DMS153 (cell line): ENCODE measurements at places on chromosomes 6 and 20.

DNA sequence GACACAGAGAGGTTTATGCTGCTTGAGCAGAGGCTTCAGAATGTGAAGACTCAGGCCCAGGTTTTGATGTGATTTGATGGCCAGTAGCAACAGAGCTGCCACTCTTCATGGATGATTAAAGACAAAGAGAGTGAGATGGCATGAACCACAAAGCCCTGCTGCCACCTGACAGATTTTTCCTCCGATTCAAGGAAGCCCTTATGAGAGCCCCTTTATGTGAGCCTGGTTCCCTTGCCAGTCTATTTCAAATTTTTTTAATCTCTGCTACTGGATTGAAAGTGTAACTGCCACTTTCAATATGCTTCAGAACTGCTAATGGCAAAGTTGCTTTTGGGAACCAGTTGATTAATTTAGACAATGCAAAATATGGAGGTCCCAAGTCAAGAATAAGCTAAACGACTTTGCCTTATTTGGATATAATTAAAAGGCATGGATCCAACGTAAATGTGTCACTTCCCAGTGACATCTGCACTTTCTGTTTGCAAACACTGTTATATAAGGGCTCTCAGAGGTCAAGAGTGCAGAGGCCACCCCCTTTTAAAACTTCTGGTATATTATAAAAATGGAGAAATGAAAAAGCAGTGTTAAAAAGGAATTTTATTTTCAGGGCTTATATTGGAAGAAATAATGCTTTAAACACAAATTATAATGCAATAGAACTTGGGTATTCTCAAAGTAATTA is 238.9 kb upstream of the FLRT3 start:
- DNase-seq: no peak

DNA sequence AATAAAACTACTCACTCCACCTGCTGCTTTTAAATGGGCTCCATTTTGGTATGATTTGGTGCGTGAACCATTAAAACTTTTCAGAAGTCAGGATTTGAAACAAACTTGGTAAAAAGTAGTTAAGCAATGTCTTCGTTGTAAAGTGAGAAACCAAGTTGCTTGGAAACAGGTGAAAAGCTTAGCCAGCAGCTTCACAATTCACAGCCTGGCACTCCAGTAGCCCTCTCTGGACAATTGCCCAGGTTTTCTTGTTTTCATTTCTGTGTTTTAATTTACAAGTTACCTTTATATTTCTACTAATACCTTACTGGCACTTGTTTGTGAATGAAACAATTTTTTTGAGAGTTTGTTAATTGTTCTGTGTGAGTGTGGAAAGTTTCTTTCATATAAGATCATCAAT is 12.8 kb downstream of the NT5E start:
- no peak for DNase-seq

DNA sequence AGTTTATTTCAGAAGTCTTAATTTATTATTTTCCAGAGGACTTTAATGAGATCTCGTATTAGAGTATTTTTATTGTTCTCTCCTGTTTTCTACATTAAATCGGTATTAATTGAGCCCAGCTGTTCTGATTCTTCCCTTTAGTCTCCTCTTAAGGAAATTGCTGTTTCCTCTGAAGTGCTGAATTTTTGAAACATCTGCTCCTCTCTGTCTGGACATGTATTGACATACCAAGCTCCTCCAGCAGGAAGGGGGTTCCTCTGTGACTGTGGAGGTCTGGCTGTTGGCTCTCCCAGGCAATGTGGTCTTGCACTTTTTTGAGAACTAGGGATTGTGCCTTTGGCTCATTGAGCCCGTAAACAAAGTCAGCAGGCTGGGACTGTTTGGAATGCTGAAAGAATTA is 74.9 kb downstream of the MAP3K4 start:
- no peak for DNase-seq

GRCh38 chr6:35484921-35485392 is 11.9 kb downstream of the TEAD3 start:
- DNase-seq: no peak

- no peak for DNase-seq
Measured at GRCh38 chr6:113211170-113211569, 646.0 kb upstream of the MARCKS start.

- peak; percentile 95 for DNase-seq
Measured at GRCh38 chr20:3781153-3781910, at the start of gene SPEF1. Gene SPEF1 (minus strand): TSS chr20:3781448. CDS start chr20:3781287, 161 bp downstream.

DNA sequence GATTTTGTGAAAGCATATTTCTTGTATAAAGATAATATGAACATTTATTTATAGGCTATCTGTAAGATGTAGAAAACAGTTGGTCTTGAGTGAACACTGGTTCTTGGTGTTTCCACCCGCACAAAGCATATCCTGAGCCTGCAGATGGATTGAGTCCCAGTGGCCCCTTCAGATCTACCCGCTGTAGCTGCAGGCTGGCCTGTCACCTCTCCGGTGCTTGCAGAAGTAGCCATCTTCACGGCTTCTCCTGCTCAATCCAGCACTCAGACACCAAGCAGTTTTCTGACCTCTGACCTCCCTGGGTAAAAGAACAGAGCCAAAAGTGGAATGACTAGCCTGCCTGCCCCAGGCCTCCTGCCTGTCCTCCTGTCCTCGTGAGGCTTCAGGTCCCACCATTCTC is 22.7 kb downstream of the LYRM2 start:
- DNase-seq: no peak

DNA sequence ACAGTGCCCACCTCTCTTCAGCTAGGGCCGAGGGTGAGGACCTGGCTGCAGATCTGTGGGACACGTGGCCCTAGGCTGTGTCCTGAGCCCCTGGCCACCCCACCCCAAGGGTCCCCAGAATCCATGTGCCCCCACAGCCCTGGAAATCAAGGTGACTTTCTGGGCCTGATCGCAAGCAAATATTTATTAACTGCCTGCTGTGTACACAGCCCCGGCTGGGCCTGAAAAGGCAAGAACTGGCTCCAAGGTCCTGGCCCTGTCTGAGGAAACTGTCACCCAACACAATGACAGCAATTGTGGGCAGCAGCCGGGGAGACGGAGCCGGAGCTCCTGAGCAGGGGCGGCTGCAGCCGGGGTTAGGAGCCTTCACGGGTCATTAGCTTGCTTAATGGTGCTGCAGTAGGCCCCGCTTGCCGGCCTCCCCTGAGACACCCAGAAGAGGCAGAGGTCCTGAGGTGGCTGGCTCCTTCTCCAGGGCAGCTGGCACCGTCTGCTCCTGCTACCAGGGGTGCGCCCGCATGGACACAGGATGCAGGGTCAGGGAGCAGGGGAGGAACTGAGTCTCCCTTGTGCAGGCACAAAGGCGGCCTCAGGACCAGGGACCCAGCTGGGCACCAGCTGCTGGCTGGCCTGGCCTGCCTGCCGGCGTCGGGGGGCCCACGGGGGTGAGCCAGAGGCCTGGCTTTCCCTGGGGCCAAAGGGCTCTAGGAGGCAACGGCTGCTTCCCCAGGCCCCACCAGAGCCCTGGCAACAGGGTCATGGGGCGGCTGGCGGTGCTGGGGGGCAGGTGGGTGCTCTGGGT is 24.1 kb downstream of the NPEPL1 start:
- DNase-seq: peak; percentile 7

DNA sequence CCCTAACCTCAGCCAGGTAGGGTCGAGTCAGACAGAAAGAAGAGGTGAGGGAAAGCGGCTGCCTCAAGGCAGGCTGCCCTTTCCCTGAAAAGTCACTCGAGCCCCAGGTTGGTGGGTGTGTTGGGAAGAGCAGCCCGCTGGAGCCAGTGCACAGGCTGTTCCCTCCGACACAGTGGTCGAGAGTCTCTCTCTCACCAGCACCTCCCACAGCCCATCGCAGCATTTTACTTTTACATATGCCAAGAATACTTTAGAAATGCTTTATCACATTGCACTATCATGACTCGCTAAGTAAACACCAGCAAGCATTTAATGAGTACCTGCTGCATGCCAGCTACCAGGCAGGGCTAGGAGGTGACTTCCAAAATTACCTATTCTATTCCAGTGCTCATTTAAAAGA is 1.7 kb downstream of the PRPH2 start:
- no peak for DNase-seq

DNA sequence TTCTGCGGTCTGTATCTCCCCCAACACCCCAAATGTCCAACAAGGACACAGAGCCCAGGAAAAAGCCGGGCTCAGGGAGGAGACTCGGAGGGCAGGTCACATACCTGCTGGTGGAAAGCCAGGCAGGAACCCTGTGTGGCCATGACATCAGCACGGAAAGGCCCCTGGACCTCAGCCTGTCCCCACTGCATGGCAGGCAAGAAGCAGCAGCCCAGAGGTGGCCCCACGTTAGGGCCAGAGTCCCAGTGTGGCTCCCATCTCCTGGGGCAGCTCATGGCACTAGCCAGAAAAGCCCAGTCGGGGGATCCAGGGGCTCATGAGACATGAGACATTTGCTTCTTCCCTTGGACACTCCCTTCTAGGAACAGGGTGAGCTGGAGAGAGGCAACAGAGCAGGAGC is 258.7 kb downstream of the DLL1 start:
- no peak for DNase-seq

DNA sequence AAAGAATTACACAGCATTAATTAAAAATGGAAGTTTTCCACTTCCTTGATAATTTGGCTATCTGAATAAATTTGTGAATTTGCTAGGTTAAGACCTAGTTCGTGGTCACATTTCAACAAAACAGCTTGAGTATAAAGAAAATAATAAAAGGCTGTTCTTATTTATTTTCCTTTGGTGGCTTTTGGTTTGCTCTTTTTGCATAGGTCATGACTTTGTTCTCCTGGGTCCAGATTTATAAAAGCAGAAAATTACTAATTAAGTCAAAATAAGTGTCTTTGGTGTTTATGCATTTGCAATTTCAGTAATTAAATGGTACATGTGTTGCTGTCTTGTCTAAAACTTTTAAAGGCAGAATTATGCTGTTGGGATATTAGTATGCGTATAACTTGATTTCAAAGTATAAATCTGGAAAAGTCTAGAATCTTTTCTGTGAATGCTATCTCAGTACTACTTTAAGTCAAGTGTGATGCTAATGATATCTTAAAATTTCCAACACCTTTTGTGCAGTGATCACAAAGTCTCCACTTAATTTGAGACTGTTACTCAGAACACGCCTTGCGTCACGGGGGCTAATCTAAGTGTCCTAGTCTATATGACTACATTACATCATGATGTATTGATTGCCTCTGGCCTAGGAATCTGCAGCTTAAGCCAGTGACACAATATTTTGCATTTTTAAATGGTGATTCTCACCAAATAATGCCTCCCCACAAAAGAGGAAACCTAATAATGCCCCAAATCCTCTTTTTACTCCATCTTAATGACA is 41.0 kb downstream of the GNAS start:
- DNase-seq: no peak

GRCh38 chr6:107110200-107110599 is 5.1 kb downstream of the BEND3 start:
- no peak for DNase-seq

DNA sequence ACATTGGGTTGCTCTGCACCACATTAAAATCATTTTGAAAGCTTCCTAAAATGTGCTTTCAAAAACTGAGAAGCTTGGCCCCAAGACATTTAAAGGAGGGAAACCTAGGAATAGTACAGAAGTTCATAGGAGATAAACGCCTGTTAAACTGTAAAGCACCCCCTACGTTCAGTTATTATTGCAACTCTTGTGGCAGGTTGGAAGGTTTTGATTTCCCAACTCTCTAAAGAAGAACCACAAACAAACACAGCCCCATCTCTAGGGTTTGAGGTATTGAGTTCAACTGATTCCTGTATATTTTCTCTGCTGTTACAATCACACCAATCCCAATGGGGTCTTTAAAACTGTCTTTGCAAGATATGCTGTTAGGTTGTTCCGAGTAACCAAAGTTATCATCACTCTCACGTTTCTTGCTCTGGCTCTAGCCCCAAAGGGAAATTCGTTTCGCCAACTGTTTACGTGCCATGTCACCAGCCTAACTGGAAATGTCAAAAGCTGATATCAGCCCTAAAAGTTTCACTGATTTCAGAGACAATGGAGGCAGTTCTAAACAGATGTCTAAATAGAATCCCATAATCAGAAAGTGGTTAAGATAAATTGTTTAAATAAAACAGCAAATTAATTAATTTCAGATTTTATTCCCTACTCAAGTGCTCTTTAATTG is 12.1 kb downstream of the TFAP2A start:
- DNase-seq: no peak

DNA sequence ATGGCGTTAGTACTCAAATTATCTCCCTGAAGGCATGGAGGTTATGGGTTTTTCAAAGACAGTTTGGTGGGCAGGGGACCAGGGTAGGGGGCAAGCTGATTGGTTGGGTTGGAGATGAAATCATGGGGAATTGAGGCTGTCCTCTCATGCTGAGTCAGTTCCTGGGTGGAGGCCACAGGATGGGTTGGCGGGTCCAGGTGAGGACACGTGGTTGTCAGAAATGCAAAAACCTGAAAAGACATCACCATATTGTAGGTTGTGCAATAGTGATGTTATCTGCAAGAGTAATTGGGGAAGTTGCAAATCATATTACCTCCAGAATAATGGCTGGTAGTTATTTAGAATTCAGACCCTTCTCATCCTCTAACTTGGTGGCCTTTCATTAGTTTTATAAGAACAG is 30.1 kb downstream of the GPX6 start:
- no peak for DNase-seq

GRCh38 chr6:151181706-151182363 is 57.9 kb upstream of the AKAP12 start:
- no peak for DNase-seq

DNA sequence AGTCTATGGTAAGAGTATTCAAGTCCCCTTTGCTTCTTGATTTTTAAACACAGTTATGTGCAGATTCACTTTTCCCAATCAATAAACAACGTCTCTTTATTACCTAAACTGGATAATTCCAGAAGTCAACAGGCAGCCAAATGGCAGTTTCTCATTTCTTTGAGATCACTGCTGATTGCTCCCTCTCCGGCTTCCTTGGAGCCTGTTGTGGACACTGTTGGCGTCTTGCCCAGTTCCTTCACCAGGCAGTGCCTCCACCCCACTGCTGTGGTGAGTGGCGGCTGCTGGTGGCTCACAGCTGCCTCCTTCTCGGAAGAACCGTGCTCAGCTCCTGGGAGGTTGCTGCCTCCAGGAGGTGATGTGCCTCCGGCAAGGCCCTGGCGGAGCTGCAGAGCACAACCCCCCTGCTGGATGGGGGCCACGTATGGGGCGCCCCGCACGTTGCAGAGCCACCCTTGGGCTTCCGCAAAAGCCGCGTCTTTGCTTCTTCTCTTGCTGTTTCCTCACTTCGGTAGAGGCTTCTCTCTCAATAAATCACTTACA is 105.1 kb upstream of the CNKSR3 start:
- peak; percentile 61 for DNase-seq

- no peak for DNase-seq
Measured at GRCh38 chr20:1331101-1331500, 2.2 kb upstream of the SDCBP2 start.

- DNase-seq: no peak
Measured at GRCh38 chr20:3238616-3239025, 369 bp downstream of the SLC4A11 start.

GRCh38 chr20:44981736-44982406 is 15.6 kb downstream of the STK4 start:
- DNase-seq: no peak

- DNase-seq: no peak
Measured at GRCh38 chr6:119966484-119966883, 616.9 kb upstream of the MAN1A1 start.

- peak; percentile 26 for DNase-seq
Measured at GRCh38 chr6:35601331-35602132, 87.2 kb downstream of the FKBP5 start.

- DNase-seq: no peak
Measured at GRCh38 chr20:43831481-43832065, 83.1 kb upstream of the TOX2 start.
